Osteocyte (in vitro differentiated cells): ENCODE measurements at places on chromosomes 6 and 20. TPM values are rescaled to one million over a fixed set of nuclear protein-coding genes. Genes with fewer than 3 reads are reported as not detected.

- DNase-seq: no peak
These were observed 55.5 kb downstream of the RFX6 start for GRCh38 chr6:116932496-116932895.

GRCh38 chr6:114249522-114249921, 93.3 kb downstream of the HS3ST5 start:
- DNase-seq: no peak

GRCh38 chr20:44728801-44729443, 13.8 kb downstream of the CCN5 start:
- DNase-seq: peak; percentile 94

DNA sequence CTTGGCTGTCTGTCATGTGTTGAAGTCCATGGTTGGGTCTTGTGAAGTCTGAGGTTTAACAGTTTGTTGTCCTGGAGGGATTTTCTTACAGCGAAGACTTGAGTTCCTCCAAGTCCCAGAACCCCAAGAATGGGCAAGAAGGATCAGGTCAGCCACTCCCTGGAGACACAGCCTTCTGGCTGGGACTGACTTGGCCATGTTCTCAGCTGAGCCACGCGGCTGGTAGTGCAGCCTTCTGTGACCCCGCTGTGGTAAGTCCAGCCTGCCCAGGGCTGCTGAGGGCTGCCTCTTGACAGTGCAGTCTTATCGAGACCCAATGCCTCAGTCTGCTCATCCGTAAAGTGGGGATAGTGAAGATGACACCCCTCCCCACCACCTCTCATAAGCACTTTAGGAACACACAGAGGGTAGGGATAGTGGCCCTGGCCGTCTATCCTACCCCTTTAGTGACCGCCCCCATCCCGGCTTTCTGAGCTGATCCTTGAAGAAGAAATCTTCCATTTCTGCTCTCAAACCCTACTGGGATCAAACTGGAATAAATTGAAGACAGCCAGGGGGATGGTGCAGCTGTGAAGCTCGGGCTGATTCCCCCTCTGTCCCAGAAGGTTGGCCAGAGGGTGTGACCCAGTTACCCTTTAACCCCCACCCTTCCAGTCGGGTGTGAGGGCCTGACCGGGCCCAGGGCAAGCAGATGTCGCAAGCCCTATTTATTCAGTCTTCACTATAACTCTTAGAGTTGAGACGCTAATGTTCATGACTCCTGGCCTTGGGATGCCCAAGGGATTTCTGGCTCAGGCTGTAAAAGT, 43.5 kb downstream of the SIRPA start:
- DNase-seq: no peak

DNA sequence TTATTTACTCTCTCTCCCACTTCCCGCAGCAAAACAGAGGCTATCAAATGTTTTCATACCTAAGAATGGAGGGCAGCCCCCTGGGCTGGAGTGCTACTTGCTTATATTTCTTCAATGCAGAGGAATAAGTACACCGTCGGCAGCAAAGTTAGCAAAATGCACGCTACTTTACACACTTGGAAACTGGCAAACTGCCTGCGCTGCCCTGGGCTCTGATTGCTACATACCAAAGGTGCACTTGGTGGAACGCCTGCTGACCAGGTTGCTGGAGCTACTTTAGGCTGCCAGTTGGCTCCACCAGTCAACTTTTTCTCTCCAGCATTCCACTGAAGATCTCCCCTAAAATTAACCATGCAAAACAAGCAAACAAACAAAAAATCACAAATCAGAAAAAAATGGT, 62.4 kb downstream of the PRSS35 start:
- no peak for DNase-seq

DNA sequence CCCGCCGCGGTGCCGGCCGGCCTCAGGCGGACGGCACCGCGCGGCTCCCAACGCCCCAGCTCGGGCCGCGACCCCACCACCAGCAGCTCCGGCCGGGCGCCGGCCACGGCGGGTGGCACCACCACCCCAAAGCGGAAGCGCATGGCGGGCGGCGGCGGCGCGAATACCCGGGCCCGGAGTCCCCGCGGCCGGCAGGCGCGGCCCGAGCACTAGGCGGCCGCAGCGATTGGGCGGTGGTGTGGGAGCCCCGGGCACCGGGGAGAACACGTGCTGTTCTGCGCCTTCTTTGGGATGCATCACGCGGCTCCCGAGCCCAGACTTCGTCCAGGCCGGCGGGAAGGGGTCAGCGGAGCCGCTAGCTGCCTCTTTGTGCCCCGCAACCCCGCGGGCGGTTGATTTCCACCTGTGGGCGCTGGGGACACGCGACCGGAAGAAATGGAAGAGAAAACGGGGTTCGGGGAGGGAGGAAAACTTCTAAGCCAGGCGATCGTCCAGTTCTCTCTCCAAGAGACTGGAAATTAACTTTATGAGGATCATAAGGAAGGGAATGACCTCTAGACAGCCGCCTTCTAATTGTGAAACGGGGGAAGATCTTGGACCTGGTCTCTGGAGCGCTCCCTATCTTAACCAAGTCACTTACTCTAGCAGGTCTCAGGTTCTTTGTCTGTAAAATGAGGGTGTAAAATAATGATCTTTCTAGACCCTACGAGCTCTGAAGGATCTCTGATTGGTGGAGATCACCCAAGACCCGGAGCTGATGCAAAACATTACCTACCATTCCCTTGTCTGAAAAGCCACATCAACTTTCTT, at the start of gene EPM2A:
Gene EPM2A, minus strand, starts transcription at position 165 of the 810 bp plus-strand sequence. Its CDS starts 22 bp downstream, at position 143.
- peak; percentile 94 for DNase-seq

- DNase-seq: no peak
These were observed 86.4 kb downstream of the MAP3K7 start for GRCh38 chr6:90500458-90500857.

GRCh38 chr20:34632870-34633452, 43.9 kb downstream of the PIGU start:
- no peak for DNase-seq

- no peak for DNase-seq
These were observed 260.0 kb downstream of the MMUT start for GRCh38 chr6:49202924-49203536.

GRCh38 chr20:32979201-32979998, 24.8 kb downstream of the SUN5 start:
- DNase-seq: no peak

DNA sequence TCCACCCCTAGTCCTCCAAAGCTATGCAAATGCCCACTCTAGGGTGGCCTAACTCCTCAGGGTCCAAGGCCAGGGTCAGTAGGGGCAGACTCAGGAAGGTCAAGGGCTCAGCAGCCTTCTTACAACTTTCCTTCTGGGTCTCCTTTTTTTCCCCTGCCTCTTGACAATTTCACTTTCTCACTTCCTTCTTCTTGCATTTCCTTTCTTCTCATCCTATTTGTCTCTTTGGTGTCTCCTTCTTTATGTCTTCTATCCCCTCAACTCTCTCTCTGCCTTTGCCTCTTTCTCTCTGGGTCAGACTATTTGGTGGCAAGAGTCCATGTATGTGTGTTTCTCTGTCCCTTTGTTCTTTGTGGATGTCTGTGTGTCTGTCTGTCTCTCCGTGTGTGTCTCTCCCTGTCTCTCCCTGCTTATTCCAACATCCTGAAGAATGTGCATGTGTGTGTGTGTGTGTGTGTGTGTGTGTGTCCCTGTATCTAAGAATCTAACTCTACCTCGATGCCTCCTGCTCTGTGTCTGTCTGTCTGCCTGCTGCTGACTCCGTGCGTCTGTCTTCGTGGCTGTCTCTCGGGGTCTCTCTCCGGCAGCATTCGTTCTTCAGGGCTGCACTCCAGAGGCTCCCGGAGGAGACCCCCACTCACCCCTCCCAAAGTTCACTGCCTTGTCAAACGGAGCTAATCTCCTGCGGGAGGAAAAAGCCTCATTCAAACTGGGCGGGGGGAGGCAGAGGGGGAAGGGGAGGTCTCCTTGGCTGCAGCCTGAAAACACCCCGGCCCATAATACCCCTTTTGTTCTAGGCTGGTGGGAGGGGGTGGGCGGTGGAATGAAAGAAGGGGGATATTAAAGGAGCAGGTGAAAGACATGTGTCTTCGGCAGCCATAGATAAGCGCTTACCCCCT, 51.7 kb upstream of the FOXP4 start:
- no peak for DNase-seq

GRCh38 chr6:105603788-105604586, 201.1 kb upstream of the PREP start:
- no peak for DNase-seq

DNA sequence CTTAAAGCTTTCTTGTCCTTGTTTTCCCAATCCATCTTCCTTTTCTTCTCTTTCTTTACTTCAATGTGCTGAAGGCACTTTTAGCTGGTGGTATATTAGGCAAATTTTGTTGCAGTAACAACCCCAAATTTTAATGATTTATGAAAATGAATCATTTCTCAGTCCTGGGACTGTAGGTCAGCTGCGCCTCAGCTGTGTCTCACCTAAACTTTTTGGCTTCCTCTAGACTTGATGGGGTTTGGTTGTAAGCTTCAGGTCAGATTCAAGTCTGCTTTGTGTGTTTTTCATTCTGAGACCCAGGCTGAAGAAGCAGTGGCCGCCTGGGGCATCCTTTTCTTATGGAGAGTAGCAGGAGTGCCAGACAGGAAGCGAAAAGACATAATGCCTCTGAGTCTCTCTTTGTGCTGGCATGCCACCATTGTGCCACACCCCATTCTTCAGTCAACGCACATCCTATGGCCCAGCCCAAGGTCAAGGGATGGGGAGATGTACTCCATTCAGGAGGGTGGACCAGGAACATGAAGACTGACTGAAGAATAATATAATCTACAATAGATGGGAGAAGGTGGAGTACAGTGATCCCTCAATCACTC, 28.9 kb upstream of the CD83 start:
- DNase-seq: no peak

DNA sequence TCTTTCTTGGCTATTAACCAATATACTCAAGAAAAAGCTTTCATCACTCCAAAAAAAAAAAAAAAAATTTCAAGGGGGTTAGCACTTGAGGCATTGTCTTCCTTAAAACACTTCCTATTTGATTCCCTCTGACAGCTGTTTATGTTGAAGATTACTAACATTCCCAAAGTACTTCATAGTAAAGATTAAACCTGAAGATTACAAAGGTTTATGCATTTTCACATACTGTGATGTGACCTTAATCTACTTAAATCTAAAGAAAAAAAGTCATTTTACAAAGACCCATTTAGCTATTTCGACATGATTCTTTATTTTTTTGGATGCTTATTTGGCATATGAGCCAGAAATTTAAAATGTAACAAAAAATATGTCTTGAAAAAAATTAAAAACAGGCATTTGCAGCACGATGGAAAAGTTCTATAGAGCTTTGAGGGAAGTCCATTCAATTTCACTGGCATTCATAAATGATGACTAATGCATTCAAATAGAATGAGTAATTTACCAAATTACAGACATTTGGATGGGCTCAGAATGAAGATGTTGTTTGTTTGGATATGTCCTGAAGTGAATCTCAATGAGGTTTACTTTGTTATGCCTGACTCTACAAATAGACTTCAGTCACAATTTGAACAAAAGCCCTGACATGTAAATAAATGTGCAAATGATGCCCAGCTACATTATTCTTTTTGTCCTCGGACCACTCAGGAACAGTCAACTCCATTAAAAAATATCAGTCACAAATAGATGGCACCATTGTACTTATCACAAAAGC, 674.6 kb upstream of the MARCKS start:
- DNase-seq: no peak

- no peak for DNase-seq
These were observed 7.4 kb downstream of the TAAR2 start for GRCh38 chr6:132616677-132617076.

DNA sequence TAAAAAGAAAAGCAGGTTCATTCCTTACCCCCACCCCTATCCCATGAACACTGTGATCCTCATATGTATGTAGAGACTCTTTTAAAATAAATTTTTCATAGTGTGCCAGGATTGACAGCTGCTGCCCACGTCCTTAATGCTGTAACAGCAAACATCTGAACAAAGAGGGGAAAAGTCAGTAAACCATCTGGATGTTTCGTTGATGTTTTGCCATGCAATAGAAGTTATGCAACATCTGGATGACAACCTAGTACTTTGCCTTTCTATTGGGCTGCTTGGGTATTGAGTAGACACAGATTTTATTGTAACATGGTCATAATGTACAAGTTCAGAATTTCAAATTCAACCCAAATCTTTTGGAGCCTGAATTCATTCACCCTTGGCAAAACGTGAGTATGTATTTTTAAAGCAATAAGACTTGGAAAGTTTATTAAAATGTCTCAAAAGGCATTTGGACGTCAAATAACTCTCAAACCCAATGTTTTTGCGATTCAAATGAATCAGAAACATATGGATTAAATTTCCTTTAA, 500.3 kb downstream of the DHX35 start:
- DNase-seq: no peak

GRCh38 chr6:42051268-42051653, 937 bp downstream of the TAF8 start:
- no peak for DNase-seq

- DNase-seq: no peak
These were observed 176.1 kb upstream of the PLN start for GRCh38 chr6:118371955-118372354.

DNA sequence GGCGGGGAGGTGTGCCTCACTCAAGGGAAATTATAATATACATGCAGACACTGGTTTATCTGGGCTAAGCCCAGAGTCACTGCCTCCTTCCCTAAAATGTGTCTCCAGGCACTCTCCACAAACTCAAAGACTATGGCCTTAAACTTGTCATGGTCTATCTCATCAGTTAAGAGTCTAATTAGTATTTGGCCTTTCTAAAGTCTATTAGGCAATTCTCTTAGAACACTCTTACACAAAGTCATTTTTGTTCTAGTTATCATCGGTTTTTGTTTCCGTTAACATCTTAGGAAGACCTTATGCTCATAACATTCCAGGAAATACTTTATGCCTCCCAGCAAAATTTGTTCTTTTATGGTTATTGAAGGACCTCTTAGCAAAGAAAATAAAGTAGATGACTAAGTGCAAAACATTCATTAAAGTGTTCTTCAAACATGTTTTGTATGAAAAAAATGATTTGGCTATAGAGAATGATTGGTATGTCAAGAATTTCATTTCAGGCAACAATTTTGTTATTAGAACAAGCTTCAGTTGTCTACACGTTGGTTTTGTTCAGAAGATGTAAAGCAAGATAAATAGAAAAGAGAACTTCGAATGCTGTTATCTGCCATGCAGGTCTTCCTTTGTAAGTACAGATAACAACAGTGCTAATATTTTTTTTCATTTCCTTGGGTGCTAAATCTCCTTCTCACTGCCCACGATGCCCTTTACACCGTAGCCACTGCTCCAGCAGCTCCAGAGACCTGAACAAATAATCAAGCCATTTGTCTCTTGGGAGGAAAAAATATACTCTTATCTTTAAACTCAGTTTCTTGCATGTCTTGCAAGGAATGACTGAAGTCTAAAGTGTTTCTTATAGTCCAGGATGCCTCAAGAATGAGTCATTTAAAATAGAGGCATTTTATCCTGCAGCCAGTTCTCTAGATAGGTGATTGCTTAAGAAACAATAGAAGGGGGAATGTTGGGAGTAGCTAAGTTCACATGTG, 170.4 kb downstream of the HTR1B start:
- no peak for DNase-seq

MCUR1 gene
- 23.4 and 24.8 TPM in 2 replicates for total RNA-seq

TFAP2C gene
- 92.9 and 97.8 TPM in 2 replicates for total RNA-seq

FRK gene
- 0.03 and 0.05 TPM in 2 replicates for total RNA-seq

ADGRB3 gene
- total RNA-seq: 8.8 and 8.9 TPM in 2 replicates

EDN3 gene
- not detected in 2 replicates for total RNA-seq

MAP7 gene
- 0.38 and 0.68 TPM in 2 replicates for total RNA-seq

PRPH2 gene
- not detected in 2 replicates for total RNA-seq

DNPH1 gene
- total RNA-seq: 27.2 and 35.6 TPM in 2 replicates

SLC2A4RG gene
- total RNA-seq: 74.8 and 80.7 TPM in 2 replicates
